ENCODE measurements at places on chromosomes 1 and 21. TPM values are rescaled to one million over a fixed set of nuclear protein-coding genes. Genes with fewer than 3 reads are reported as not detected.

AUNIP gene
- 7.0 TPM for total RNA-seq

GSTM4 gene
- total RNA-seq: 32.1 TPM

ASCL5 gene
- not detected for total RNA-seq

PINK1 gene
- total RNA-seq: 27.2 TPM

- DNase-seq: no peak
Measured at GRCh38 chr1:167489571-167490340, 28.6 kb downstream of the CD247 start.

GRCh38 chr21:28587748-28588147 lies 404.9 kb downstream of the LTN1 start:
- no peak for DNase-seq
